ENCODE measurements at places on chromosomes 6 and 20.
A peak's percentile ranks its signal among the peaks of the same experiment; 100 is the strongest.

DNA sequence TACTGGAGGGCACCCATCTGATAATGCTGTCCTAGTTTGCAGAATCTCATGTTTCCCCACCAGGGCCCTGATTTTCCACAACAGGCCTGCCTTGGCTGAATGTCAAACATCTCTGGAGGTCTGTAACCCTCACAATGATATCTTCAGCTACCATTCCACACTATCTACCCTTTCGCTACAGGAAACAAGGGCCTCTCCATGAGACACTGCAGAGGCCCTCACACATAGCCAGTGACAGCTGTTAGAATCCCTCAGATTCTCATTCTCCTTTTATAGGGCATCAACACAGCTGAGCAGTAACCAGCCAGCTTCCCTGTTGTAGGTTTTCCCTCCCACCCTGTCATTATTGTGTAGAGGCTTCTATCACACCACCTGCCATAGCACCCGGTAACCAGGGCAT is 29.6 kb upstream of the MICB start:
- DNase-seq = no peak

- no peak for DNase-seq
Observed at GRCh38 chr6:7050004-7050403, 57.8 kb upstream of the RREB1 start.

GRCh38 chr6:137698636-137699030 is 168.4 kb upstream of the TNFAIP3 start:
- DNase-seq = no peak

DNA sequence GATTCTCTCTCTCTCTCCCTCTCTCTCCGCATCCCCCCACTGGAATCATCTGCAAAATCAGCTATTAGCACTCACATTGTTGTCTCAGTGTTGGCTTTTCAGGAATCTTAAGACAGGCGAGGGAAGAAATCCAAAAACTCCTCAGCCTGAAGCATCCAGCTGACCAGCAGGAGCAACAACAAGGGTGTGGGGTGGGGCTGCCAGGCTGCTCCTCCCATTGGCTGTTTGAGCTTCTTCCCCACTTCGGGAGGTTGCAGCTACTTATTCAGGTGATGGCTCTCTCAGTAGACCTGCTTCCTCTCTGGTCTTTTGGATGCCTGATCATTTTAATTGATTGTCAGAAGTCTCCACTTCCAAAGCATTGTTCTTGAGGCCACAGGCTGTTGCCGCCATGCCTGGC is 24.1 kb upstream of the SLC32A1 start:
- no peak for DNase-seq

GRCh38 chr6:57173886-57174510 is 1.9 kb downstream of the BAG2 start:
- DNase-seq = no peak

DNA sequence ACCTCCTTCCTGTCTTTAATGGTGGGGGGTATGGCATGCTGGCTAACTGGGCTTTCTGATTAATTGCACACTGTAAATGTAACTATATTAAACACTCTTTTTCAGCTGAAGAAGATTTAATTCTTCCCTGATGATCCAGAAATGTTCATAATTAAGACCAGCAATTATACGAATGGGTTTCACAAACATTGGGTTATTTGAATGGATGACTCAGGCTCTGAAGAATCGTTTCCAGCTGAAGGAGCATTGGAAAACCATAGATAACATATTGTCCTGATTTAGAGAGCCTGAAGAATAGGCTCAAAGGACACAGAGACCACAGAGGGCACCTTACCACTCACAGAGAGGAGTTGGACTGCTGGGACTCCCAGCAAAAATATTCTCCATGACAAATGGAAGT is 130.7 kb upstream of the SSTR4 start:
- no peak for DNase-seq

DNA sequence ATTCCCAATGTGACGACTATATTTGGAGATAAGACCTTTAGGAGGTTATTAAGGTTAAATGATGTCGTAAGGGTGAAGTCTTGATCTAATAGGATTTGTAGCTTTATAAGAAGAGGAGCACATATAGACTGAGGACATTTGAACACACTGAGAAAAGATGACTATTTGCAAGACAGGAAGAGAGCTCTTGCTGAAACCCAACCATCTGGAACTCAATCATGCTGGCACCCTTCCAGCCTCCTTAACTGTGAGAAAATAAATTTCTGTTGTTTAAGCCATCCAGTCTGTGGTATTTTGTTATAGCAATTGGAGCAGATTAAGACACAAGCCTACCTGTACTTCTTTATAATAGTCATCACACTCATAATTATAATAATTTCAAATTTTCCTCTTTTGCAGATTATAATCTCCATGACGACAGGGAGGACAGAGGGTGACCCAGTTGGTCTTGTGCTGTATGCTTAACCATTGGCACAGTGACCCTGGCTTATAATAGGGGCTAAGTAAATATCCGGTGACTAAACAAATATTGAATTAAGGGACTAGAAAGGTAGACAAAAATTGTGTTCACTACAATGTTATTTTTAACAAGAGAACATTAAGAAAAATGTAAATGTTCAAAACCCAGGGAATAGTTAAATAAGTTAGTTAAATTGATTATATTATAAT is 206.4 kb upstream of the HDDC2 start:
- no peak for DNase-seq

DNA sequence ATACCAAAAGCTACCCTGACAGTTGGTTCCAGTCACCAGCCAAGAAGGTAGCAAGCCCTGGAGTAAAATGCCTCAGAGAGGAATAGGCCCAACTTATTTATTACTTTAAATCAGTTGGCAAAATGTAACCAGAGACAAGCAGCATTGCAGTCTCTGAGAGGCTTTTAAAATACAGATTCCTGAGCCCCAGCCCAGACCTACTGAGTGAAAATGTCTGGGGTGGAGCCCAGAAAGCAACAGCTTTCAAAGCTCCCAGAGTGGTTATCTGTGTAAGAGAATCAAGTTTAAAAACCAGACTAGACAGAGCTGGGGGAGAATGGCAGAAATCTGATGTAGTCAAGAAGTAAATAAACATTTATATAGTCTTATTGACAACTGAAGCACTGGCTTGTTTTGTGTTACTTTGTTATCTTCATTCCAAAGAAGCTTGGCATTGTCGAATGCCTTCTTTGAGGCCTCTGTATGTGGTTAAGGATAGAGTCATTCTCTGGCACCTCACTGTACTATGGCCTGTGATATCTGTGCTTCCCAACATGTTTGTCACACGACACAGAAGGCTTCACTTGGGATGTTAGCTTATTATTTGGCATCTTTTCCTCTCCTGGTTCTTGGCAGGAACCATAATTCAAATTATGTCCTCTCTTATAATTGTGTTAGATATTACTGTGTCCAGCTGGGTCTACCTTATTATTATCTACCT is 313.5 kb downstream of the SLC35F1 start:
- no peak for DNase-seq

- no peak for DNase-seq
Observed at GRCh38 chr6:14510038-14510437, 392.5 kb downstream of the CD83 start.

DNA sequence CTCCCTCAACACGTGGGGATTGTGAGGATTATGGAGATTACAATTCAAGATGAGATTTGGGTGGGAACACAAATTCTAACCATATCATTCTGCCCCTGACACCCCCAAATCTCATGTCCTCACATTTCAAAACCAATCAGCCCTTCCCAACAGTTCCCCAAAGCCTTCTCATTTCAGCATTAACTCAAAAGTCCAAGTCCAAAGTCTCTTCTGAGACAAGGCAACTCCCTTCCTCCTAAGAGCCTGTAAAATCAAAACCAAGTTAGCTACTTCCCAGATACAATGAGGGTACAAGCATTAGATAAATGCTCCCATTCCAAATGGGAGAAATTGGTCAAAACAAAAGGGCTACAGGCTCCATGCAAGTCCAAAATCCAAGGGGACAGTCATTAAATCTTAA is 39.6 kb upstream of the PLAGL1 start:
- DNase-seq = no peak

- no peak for DNase-seq
Observed at GRCh38 chr20:6086868-6087267, 33.0 kb upstream of the LRRN4 start.

DNA sequence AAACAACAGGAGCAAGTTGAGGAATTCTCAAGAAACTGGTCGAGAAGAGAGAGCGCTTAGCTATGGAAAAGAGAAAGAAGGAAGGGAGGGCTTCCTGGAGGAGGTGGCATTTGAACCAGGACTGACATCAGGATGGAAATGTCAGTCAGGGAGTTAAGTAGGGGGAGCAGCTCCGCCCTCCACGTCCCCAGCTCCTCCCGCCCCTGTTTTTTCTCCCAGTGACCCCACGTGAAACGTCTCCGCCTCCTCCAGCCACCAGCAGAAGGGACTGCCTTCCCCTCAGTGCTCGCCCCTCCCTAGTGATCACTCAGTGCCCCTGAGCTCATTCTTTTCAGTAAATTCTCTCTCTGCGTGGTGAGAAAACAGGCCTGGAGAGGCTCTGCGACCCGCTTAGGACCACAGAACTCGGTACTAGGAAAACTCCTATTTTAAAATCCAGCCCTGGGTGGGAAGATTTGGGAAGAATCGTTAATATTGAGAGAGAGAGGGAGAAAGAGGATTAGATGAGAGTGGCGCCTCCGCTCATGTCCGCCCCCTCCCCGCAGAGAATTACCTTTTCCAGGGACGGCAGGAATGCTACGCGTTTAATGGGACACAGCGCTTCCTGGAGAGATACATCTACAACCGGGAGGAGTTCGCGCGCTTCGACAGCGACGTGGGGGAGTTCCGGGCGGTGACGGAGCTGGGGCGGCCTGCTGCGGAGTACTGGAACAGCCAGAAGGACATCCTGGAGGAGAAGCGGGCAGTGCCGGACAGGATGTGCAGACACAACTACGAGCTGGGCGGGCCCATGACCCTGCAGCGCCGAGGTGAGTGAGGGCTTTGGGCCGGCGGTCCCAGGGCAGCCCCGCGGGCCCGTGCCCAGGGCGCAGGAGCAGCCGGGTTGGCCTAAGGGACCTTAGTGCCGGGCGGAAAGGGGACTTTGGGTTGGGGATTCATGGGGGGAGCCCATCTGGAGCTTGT is 4.6 kb downstream of the HLA-DPB1 start:
- no peak for DNase-seq

- DNase-seq = no peak
Observed at GRCh38 chr6:162772466-162772865, 44.7 kb downstream of the PACRG start.

DNA sequence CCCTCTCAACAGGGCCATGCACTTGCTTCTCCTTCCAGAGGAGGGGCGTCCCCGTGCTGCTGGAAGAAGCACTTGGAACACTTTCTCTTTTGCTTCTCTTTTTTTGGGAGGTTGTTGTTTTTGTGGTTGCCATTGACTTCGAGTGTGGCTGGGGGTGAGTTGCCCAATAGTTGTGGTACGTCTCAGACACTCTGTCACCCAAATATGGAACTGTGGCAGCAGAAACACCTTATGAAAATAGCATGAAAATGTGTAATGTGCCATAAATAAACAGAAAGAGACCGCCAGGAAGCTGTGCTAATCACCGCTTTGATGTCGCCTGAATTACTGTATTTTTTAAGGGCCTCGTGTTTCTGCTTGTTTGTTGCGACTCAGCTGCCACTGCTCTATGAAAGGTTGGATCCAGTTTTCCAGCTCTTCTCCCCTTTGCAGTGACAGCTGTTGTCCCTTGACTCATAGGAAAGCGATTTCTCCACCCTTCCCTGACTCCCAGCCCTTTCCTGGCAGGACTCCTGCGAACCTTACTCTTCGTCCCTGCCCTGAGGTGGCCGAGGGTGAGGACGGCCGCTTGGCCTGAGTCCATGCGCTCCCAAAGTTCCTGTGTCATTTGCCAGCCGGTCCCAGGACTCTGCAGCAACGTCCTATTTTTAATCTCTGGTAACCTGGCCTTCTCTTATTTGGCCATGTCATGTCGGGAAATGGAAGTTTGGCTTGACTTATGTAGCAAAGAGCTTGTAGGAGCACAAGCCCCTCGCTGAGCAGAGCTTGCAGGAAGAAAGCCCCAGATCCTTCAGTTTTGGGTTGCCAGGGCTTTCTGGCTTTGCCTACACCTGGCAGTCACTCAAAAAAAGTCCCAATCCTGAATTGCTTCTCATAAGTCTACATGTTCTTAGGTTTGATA is 694.6 kb downstream of the QKI start:
- DNase-seq = no peak

GRCh38 chr6:161233986-161234661 is 39.7 kb downstream of the AGPAT4 start:
- DNase-seq = peak; percentile 50
